ENCODE measurements at places on chromosomes 4 and X. TPM values are rescaled to one million over a fixed set of nuclear protein-coding genes. Genes with fewer than 3 reads are reported as not detected.
A peak's percentile ranks its signal among the peaks of the same experiment; 100 is the strongest.

Gene CDX4
- total RNA-seq = not detected

Gene PABPC4L
- total RNA-seq = not detected

Gene SEL1L3
- total RNA-seq = 15.7 TPM

Gene TRIM61
- total RNA-seq = not detected

Gene CPZ
- total RNA-seq = 5.2 TPM

Gene CFAP99
- total RNA-seq = not detected

DNA sequence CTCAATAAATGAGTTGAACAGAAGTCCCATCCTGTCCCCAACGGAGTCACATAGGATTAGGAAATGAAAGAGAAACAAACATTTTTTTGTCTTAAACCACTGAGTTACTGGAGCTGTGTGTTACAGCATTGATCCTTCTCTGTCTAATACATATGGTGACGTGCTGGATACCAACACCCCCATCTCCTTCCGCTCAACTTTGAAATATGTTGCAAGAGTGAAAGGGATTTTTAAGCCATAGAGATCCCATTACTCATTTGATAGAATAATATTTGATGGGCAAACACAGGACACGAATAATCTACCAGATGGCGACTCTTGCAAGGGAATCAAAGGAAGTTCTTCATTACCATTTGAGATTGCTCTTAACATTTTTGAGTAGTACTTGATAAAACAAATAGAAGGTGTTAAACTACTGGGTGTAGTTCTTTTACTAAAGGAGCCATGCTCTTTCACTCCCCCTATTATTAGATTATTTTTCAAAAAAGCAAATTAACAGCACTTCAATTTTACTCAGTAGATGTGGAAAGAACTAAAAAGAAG, 140.5 kb downstream of the PACRGL start:
- DNase-seq = no peak

DNA sequence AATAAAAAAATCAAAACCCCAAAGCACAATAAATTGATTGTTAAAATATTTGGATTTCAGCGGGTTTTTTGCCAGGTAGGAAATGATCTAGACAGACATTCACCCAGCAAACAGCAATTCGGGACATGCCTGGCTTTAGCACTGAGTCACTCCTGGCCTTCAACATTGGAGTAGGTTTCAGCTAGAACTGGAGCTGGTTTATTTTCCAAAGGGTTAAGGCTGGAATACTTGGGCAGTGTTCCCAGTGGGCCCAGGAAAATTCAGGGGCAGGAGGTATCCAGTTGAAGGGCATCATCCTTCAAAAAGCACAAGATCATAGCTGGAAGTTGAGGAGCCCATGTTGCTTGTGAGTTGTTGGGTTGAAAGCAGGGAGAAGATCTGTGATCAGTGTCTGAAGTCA, 41.0 kb downstream of the TXLNG start:
- DNase-seq = no peak

- DNase-seq = no peak
Measured at GRCh38 chr4:186623546-186623945, 68.2 kb upstream of the MTNR1A start.

DNA sequence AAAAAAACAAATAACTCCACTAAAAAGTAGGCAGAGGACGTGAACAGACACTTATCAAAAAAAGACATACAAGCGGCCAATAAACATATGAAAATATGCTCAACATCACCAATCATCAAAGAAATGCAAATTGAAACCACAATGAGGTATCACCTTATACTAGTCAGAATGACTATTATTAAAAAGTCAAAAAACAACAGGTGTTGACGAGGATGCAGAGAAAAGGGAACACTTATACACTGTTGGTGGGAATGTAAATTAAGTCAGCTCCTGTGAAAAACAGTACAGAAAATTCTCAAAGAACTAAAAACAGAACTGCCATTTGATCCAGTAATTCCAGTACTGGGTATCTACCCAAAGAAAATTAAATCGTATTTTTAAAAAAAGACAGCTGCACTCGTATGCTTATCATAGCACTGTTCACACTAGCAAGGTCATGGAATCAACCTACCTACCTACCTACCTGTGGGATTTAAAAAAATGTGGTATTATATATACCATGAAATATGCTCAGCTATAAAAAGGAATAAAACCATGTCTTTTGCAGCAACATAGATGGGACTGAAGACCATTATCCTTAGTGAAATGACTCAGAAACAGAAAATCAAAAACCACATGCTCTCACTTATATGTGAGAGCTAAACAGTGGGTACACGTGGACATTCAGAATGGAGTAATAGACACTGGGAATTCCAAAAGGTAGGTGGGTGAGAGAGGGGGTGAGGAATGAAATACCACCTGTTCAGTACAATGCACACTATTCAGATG, 24.8 kb upstream of the PTPN13 start:
- DNase-seq = no peak

DNA sequence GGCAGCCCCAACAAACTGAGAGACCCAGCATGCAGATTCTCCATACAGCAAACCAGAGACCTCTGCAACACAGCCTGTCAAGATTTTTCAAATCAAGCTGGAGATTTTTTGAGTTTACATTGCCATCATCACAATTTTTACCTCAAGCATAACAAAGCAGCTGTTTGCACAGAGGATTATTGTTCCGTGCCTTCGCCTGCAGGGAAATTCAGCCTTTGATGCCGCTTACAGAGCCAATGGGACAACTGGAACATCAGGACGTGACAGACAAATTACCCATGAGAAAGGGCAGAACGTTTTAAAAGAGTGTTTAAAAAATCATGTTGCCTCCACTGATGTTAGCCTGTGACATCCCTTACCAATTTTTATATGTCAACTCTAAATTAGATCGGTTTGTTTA, 363.7 kb downstream of the FBXW7 start:
- DNase-seq = no peak

- DNase-seq = no peak
Measured at GRCh38 chr4:71334465-71334882, 4.3 kb upstream of the SLC4A4 start.

DNA sequence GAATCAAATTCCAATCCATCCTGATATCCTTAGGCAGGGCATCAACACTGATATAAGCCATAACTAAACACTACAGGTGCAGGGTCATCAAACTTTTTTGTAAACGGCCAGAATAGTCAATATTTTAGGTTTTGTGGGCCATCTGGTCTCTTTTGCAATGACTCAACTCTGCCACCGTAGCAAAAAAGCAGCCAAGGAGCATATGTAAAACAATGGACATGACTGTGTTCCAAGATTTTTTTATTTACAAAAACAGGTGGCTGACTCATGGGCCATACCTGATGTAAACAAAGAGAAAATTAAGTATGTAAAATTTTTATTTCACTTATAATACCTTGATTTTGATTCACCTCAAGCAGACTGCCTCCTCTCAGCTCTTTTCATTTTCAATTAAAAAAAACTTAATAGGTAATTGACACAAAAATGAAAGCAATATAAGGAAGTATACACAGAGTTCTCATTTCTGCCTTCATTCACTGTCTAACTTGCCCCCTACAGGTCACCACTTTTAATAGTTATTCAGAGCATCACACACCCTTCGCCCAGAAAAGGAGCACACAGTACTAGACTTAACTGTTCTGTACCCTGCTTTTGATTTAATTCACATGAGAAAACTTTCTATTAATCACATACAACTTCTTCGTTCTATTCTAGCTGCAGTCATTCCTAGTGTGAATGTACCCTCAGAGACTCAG, 35.3 kb upstream of the GPM6B start:
- DNase-seq = no peak

Gene MED14
- 44.0 TPM for total RNA-seq

- DNase-seq = no peak
Measured at GRCh38 chrX:150227321-150227860, 135.7 kb upstream of the MAMLD1 start.

DNA sequence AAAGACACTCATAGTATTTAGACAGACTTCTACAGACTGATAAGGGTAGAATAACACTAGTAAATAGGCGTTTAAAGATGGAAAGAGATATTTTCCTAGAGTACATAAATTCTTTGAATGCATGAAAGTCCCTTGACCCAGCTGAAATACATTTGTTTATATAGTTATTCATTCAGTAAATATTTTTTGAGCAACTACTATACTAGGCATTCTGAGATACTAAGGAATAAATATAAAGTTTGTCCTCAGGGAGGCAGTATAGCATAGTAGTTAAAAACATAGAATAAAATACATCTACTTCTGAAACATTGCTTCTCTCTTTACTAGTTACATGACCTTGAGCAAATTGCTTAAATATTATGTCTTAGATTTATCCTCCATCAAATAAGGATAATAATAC, 27.4 kb downstream of the HMGN5 start:
- no peak for DNase-seq

- no peak for DNase-seq
Measured at GRCh38 chr4:146369446-146369845, 152.3 kb downstream of the SLC10A7 start.

- no peak for DNase-seq
Measured at GRCh38 chr4:117784266-117784665, 250.0 kb upstream of the NDST3 start.

Gene LAMTOR3
- 33.6 TPM for total RNA-seq

- peak; percentile 90 for DNase-seq
Measured at GRCh38 chrX:154486396-154487207, at the start of gene UBL4A. UBL4A (minus strand) TSS chrX:154486615; CDS start chrX:154486584, 31 bp downstream.

- no peak for DNase-seq
Measured at GRCh38 chrX:100643956-100644860, at the start of gene SRPX2. SRPX2 (plus strand) TSS chrX:100644199; CDS start chrX:100646323, 2,124 bp downstream.

DNA sequence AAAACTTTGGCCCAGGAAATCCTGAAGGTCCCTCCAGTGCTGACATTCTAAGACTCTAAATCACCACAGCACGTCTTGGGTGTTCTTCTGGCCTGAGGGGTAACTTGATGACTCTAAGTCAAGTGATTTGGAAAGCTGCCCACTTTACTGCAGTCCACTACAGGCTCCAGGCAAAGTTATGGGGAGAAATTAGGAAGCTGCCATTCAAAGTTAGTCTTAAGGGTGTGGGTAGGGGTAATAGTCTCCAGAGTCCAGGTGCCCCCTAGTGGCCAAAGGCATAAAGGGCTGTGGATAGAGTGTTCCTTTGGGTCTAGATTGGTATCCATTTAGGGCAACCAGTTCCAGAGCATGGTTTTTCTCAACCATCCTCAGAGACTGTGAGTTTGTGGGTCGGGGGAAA, 38.7 kb upstream of the SLC16A2 start:
- DNase-seq = peak; percentile 58

Gene IL3RA
- total RNA-seq = 0.21 TPM

- DNase-seq = no peak
Measured at GRCh38 chr4:52244848-52245247, 193.7 kb downstream of the SPATA18 start.

DNA sequence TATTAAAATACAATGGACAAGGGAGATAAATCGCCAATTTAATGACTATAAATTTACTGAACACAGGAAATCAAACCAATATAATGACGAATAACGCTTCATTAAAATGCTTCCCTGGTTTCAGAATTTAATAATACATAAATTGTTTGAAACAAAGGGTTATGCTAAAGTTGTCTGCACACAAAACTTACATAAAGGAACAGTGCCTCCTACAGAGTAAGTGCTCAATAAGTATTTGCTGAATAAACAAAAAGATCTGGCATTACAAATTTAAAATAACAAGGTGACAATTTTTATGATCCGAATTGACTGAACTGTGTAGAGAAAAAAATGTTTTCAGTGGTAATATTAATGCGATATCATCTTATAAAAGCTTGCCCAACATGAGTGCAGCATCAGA, 69.6 kb downstream of the NOCT start:
- no peak for DNase-seq

Gene SPATA4
- total RNA-seq = not detected

DNA sequence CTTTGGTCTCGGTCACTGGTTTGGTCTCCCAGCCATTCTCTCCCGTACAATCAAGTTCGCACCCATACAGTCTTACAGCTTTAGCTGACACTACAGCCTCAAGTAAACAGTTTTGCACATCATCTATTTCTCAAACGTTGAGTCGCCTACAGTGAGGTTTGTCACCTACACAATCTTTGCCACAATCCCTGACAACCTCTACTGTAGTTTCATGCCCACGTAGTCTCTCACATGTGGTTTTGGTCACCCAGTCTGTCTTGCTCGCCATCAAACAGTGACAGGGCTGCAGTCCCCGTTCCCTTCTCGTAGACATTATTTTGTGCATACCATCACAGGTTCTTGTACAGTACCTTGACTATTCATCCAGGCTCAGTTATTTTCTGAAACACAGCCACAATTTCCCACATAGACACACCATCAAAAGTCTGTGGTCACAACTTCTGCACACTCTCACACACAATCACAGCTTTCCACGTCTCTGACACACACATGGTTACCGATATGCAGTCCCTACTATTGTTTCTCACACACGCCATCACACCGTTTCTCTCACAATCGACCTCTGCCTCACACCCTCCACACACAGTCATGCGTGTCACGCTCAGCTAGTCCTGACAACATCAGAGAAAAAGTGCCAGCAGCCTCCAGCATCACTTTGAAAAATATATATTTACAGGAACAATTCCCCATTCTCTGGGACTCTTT, 5.3 kb upstream of the CFP start:
- no peak for DNase-seq

Gene SSX2B
- not detected for total RNA-seq

DNA sequence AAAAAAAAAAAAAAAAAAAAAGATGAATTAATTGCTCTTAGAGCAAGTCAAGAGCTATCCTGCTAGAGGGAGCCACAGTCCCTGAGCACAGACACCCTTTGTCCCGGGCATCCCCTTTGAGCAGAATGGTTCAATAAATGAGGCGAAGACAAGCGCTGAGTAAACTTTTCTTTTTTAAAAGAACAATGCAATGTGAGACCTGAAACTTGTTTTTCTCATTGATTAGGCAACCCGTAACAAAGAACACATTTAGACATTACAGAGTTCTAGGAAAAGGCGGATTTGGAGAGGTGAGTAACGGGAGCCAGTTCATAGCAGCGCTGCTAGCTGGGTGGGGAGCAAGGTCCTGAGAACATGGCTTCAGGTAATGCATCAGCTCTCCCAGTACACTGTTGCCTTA, 46.1 kb downstream of the GRK4 start:
- DNase-seq = peak; percentile 24

- DNase-seq = peak; percentile 35
Measured at GRCh38 chrX:118974908-118975671, 672 bp downstream of the LONRF3 start.

DNA sequence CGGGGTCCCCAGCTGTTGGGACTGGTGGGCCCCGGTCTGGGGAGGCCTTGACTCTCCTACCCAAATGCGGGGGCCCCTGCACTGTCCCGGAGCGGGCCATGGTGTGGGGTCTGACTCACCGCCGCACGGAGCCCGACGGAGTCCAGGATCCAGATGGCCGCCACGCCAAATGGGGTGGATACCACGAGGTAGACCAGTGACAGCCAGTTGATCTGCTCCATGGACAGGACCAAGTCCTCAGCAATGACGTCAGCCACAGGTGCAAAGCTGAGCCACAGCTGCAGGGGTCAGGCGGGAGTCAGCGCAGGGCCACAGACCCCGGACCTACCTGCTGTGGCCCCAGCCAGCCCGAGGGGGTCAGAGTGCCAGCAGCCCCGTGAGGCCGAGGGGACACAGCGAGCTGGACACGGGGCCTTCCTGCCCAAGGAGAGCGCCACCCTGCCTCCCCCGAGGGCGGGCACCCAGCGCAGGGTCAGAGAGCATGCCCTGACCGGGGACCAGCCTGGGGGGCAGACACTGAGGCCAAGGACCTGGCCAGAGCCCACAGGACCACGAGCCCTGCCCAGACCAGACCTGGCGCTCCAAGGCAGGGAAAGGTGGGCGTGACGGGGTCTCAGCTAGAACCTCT, 2.4 kb downstream of the SLC49A3 start:
- DNase-seq = no peak

All from Caco-2 (cell line).